ENCODE measurements at places on chromosomes 4 and X.

GRCh38 chrX:9207142-9207541 lies 173.2 kb upstream of the FAM9B start:
- no peak for DNase-seq

DNA sequence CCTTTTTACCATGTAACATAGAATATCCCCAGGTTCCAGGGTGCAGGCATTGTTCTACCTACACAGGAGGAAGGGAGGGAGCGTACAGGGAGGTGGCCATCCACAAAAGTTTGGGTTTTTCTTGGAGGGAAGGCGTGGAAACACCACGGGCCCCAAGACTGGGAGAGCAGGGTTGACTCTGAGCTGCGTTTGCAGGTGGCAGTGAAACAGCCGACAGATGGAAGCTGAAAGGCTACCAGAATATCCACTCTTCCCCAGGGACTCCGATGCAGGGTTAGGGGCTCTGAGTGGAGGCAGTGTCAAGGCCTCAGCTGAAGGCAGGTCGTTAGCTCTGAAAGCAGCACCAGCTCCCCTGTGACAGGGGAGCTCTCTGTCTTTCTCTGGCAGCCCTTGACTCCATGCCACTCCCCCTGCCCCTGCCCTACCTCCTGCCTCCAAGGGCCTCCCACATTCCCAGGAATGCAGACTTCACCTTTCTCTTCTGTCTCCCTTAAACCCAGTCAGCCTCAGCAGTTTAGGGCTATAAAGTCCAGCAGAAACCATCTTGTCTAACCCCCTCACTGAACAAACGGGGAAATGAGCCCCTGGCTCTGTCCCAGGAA lies 14.0 kb upstream of the GLOD5 start:
- no peak for DNase-seq

DNA sequence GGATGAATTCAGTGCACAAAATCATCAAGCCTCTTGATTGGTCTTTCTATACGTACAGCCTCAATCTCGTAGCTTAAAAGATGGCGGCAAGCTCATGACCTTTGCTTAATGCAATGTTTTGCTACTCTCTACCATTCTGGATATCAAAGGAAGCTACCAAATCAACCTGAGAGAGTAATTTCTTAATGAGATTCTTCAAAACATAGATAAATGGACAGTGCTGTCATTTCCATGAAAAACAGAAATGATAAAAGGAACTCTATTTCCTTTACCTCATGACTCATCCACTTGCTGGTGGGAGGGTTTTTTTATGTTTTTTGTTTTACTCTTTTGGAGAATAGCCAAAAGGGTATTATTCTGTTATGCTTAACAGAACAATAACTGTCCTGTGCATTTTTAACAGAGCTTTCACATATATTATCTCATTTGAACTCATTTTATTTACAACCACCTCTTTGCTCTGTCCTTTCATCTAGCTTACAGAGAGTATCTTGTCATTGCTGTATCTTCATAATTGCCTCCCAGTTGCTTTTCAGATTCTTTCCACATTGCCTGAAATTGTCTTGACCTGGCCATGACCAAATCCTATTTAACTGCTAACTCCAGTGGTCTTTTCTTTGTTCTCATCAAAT lies 138.6 kb upstream of the GPR101 start:
- no peak for DNase-seq

- DNase-seq: no peak
These were observed 827 bp downstream of the PORCN start for GRCh38 chrX:48509619-48510018.

- no peak for DNase-seq
These were observed 847.9 kb downstream of the RAB28 start for GRCh38 chr4:12636191-12636590.

GRCh38 chrX:154967603-154968002 lies 54.9 kb downstream of the F8 start:
- DNase-seq: no peak

- DNase-seq: no peak
These were observed 215.2 kb upstream of the GK2 start for GRCh38 chr4:79623021-79623870.
